ENCODE measurements at places on chromosomes 6 and 20.

- DNase-seq = no peak
Measured at GRCh38 chr6:2517401-2517800, 233.3 kb downstream of the MYLK4 start.

DNA sequence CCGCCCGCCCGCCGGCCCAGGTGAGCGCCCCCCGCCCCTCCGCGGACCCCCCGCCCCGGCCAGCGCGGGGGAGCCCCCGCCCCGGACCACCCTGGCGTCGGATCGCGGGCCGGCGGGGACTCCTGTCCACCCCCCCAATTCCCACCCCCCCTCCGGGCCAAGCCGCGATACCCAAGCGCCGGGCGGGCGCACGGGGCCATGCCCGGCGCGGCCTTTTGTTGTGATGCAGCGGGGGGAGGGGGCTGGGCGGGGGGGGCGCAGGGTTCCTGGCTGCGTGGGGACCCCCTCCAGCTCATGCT lies 245 bp downstream of the SRC start:
- DNase-seq = no peak

DNA sequence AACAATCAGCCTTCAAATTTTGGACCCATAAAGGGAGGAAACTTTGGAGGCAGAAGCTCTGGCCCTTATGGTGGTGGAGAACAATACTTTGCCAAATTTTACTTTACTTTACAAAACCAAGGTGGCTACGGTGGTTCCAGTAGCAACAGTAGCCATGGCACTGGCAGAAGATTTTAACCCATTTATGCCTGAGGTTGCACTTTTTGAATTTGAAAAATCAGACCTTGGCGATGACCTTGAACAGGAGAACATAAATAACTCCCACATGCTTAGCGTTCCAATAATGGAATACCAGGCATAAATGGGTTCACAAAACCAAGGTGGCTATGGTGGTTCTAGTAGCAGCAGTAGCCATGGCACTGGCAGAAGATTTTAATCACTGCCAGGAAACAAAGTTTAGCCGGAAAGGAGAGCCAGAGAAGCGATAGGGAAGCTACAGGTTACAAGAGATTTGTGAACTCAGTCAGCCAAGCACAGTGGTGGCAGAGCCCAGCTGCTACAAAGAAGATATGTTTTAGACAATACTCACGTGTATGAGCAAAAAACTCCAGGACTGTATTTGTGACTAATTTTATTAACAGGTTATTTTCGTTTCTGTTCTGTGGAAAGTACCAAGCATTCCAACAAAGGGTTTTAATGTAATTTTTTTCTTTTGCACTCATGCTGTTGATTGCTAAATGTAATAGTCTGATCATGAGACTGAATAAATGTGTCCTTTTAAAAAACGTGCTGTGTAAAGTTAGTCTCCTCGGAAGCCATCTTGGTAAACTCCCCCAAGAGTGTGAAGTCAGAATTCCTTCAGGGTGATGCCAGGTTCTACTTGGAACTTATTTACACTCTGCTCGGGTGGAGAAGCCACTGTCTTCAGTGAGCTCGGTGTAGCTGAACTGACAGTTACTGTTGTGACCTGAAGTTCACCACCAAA lies 6.7 kb downstream of the SFT2D1 start:
- no peak for DNase-seq

- DNase-seq = no peak
Measured at GRCh38 chr6:87741001-87741650, 39.1 kb upstream of the AKIRIN2 start.

- no peak for DNase-seq
Measured at GRCh38 chr6:106885679-106886078, 88.8 kb downstream of the CD24 start.

Measured in T follicular helper cell (primary cell).